Activated CD8-positive, alpha-beta T cell treated with anti-CD3 and anti-CD28 coated beads, Interleukin-2, amount 10 ng/mL, durations not matched to agents 7 days and 5 days (primary cell): ENCODE measurements at places on chromosomes 7 and 10.

DNA sequence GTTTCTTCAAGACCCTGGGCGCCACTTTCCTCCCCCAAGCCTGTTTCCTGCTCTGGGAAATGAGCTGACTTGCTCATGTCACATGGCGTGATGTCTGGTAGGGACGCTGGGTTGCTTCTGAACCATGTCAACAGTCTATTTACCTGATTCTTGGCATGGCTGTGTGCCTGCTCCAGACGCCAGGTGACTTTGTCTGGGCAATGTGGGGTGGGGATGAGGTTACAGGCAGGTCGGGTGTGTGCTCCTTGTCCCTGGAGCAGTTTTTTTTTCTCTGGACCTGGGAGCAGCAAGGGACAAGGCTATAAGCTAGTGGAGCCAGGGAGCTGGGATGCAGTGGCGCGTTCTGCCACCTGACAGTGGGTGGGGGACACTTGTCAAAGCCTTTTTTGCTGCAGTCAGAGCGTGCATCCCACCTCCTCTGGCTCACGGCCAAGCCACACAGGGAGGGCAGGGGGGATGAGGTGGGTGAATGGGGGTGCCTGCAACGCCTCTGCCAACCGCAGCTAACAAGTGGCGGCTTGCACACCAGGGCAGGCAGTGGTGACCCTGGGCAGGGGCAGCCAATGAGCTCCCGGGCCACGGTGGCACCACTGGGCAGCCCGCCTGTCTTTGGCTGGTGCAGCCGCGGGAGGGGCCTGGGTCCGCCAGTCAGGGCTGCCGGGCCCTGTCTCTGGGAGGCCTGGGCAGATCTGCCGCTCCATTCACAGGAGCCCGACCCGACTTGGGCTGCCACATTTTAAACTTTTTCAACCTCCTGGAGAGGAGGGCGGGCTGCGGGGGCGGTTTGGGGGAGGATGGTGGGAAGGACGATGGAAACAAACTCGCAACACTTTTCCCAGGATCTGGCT lies 22.9 kb downstream of the DNAJB12 start:
- DNase-seq: peak; percentile 94

DNA sequence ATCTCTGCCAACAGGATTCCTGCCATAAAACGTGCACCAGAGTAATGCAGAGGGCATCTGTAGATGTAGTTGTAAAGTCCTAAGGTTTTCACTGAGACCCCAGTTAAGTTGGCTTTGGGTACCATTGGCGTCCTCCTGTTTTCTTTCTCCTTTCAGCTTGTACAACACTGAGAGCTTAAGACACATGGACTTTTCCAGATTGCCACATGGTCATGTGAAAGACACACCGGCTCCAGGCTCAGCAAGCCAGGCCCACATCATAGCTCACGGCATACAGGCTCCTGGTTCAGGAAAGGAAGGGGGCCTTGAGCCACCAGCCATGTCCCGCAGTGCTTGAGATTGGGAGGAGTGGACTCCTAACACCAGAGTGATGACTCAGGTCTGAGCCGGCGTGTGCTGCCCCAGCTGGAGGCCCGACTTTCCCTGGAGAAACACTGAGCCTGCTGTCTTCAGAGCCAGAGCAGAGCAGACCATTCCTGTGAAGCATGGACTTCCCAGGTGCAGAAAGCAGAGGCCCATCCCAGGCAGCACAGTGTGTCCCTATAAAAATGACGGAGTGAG lies 252.7 kb downstream of the PRPF18 start:
- no peak for DNase-seq

GRCh38 chr10:89207181-89207800 lies at the start of gene CH25H:
Gene CH25H, minus strand, starts transcription at chr10:89207317. Its CDS starts 25 bp downstream, at chr10:89207292.
- DNase-seq: peak; percentile 53

DNA sequence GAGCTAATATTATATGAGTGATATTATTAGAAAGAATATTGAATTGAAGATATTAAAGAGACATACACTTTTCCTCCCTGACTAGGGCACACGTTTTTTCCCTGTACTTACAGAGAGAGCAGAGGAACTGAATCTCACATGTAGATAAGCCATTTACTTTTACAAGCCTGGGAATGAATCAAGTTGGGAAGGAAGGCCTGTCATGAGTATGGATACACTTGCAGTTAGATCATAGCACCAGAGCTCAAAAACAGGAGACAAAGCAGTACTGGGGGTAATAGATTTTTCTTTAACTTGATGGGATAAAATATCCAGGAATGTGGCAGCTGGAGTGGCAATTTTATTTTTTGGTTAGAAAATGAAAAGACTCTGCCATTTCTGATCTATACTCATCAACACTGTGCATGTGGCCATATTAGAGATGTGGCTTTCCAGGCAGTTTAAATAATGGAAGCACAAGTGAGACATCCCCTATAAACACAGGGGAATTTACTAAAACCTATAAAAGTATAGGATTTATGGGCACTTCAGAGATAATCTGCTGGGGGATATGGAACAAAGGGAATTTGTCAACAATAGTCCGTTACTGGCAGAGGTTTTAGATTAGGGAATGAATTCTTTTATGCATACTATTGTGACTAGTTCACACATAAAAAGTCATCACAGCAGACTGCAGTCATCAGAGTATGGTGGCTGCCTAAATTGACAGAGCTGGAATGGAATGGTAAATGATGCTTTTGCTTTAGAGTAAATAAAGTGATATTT lies 657.7 kb upstream of the MBL2 start:
- DNase-seq: no peak

GRCh38 chr7:36707898-36708297 lies 16.4 kb downstream of the AOAH start:
- DNase-seq: no peak

- DNase-seq: no peak
These were observed 3.7 kb upstream of the ZNF800 start for GRCh38 chr7:127396184-127396583.

DNA sequence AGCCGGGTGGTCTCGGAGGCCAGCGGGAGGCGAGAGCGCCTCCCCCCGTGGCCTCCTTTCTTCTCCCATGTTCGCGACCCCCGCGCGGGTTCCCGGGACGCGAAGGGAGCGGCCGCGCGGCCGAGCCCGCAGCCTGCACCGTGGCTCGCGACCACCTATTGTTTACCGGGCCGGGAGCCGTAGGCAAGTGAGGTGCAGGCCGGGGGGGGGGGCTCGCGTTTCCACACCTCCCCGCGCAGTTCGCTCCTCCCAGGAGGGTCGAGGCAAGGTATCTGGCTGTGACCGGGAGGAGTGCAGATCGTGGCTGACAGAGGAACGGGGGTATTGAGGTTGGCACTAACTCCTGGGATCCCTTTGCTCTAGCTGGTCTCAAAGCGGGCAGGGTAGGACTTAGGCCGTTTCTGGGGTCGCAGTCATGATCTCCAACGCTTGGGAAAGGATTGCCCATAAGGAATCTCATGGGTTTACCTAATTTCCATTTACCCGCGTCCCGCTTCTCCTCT lies 734 bp downstream of the PTPN12 start:
- DNase-seq: peak; percentile 29

- no peak for DNase-seq
These were observed 714.8 kb upstream of the POM121L12 start for GRCh38 chr7:52320610-52321009.

DNA sequence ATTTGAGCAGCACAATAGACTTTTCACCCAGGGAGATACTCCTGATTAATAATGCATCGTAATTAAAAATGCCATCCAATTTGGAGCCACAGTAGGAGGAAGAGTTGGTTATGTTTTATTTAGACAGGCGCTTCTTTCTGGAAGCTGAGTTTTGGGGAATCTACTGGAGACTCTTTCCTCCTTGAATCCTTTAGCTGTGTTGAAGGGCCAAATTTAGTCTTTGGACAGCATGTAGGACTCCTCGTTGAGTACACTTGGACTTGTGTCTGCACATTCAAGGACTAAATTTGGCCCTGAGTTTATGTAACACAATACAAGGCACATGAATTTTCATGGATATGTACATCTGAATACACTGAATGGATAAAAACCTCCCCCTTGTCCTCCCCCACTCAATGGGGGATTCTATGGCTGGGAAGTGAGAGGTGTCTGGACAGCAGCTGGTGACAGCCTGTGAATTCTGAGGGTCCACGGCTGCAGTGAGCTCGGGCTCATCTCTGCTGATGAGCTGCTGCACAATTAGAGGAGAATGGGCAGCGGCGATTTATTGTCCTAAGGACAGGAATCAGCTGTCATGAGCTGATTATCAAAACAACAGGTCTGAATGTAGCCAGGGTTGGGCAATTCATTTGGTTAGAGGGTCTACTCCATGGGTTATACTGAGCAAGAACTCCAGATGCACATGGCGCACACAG lies 95.2 kb downstream of the PRTFDC1 start:
- DNase-seq: no peak

DNA sequence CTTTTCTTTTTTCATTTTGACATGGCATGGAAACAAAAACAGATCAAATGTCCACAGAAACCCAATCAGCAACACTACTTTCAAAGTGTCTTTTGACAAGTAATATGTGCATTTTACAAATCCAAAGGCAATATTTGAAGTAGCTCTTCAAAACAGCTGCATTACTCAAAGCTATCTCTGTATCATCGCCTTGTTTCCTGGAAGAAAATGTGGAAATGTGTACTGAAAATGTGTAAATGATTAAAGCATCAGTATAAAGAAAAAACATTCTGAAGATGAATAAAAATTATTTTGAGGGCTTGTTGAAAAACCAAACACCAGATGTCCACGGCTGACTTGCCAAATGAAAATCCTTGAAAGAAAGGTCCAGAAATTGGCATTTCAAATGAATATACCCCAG lies 16.5 kb upstream of the ITGB8 start:
- DNase-seq: no peak

- no peak for DNase-seq
These were observed 116.0 kb upstream of the PDLIM1 start for GRCh38 chr10:95406651-95407280.

- DNase-seq: no peak
These were observed 46.3 kb downstream of the SYPL1 start for GRCh38 chr7:106065575-106066500.

DNA sequence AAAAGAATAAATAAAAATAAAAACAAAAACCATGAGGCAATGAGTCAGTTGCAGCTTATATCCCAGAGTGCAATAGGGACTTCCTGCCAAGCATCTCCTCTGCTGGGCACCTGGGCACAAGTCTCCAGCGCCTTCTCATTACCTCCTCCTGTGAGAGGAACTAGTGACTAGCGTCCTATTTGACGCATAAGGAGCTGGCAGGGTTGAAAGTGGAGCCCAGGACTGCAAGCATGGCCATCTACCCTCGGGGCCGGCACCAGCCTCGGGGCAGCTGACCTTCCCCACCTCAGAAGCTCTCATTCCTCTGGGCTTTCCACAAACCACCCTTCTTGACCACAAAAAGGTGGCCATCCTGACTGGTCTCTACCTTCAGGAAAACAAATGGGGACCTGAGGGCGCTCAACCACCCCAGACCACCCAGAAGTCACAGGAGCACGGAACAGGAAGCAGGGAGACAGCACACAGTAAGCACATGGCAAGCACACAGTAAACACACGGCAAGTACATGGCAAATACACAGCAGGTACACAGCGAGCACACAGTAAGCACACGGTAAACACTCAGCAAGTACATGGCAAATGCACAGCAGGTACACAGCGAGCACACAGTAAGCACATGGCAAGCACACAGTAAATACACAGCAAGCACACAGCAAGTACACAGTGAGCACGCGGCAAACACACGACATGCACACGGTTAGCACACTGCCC lies 19.1 kb downstream of the CTBP2 start:
- DNase-seq: no peak

- no peak for DNase-seq
These were observed 184.0 kb downstream of the PTPN20 start for GRCh38 chr10:47095211-47095610.

GRCh38 chr7:122269241-122269640 lies 35.3 kb downstream of the FEZF1 start:
- DNase-seq: no peak

GRCh38 chr10:23095966-23096801 lies 805 bp downstream of the MSRB2 start:
- peak; percentile 47 for DNase-seq

DNA sequence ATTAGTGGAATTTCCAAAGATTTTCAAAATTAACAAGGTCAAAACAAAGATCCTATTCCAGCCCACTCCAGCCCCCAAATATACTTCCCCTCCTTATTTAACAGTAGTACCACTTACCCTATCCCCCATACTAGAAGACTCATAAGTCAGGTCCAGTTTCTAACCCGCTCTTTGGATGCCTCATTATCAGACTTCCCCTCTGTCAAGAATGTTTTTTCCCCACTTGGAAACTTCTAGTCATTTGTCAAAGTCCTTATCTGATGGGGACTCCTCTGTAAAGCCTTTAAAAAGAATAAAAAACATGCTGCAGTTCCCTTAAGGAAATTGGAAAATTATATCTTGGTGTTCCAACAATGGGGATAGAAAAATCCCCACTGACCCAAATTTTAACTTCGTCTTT lies 70.1 kb downstream of the IMMP2L start:
- DNase-seq: no peak

- no peak for DNase-seq
These were observed 26.8 kb upstream of the FGL2 start for GRCh38 chr7:77226357-77226839.

DNA sequence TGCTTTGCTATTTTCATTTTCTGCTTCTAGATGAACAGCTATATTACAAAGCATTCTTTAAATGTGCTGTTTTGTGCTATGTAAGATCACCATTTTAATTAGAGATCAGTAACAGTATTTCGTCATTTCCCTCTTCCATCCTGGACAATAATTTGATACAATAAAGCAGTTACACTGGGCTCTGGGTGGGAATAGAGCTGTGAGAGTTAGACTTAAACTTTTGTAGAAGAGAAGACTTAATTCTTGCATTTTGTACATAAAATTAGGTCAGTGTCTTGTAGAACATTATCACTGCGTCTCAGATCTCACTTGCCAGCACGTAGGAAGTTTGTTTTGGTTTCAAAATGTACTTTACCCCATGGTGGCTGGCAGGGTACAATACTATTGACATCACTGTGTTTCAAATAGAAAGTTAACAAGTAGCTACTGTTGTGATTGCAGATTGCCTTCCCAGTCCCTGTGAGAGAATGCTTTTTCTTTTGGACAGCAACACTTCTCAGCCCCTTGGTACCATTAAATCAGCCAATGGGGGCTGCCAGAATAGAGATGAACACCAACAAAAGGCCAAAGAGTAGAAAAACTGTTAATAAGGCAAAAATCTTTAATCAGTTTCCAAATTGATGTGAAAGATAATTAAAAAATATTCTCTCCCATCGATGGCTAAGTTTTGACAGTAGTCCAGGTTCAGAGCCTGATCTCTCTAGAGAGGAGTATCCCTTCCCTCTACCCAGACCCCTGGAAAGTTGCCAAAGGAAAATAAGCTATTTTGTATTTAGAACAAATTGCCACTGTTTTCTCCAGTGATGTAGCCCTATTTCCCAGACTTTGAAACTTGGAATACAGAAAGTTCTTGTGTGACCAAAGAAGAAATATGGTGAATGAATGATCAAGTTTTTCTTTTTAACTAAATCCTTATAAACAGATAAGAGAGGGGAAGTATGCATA lies 35.1 kb downstream of the SMNDC1 start:
- DNase-seq: peak; percentile 26

DNA sequence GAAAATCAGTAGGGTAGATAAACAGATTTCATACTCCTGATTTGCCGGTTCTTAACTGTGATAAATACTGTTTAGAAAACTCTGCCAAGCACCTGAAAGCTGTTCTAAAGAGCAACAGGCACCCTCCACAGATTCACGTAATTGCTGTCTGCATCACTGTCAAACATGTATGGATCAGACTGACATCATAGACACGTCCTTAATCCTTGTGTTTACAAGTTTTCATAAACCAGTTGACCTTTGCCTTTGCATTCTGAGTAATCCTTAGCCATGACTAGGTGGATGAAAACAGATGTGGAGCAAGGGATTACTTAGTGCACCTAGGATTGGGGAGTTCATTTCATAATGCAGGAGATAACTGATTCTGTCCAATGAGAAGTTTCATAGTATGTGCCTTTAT lies 41.6 kb downstream of the SLC39A12 start:
- no peak for DNase-seq

GRCh38 chr7:81165070-81165469 lies 246.2 kb upstream of the SEMA3C start:
- no peak for DNase-seq
